ENCODE measurements at places on chromosomes 5 and 9.

DNA sequence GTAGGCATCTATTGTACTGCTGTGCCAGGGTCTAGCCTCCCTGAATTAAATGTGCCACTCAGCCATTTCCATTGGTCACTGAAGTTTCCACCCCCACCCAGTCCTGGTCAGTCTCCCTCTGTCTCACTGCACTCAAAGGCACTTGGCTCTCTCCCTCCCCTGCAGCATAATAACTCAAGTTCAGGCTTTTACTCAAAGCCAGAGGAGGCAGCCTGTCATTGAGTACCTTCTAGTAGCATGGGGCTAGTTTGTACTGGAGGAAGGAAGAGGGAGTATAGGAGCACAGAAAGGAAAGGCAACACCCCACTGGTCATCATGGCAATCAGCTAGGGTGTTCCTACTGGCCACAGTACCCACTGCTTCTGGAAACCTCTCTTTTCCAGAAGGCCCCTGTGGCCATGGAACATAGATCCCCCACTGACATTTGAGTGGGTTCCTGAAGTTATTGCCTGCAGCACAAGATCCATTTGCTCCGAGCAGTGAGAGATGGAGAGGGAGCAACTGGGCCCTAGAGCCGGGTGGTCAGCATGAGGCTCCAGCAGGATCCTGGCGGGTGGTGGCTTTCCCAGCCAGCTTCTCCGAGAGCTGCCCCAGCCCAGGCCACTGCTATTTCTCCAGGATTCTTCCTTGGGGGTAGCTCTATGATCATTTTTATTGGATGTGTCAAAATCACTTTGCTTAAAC lies 89.9 kb upstream of the CPEB4 start:
- no peak for DNase-seq

DNA sequence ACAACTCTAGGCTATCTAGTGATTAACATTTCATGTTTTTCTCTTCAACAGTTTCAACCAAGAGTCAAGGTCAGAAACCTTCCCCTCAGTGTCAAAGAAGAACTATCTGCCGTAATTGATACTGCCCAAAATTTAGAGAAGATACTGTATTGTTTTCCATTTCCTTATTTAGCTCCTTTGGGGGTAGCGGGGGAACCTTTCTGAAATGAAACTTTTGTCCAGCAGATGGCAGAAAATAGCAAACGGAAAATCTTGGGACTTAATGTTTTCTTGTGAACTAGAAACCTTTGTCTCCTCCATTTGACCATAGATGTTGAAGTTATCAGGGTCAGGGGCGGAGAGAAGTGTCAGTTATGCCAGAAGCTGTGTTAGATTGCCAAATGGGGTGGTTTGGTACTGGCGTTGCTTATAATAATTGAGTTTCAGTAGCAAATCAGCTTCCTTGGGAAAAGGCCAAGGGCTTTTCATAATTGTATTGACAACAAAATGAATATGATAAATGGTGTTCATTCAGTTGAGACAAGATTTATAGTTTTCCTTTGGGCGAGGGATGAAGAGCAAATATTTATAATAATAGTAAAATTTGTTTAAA lies 101.7 kb upstream of the TLX3 start:
- peak; percentile 28 for DNase-seq

DNA sequence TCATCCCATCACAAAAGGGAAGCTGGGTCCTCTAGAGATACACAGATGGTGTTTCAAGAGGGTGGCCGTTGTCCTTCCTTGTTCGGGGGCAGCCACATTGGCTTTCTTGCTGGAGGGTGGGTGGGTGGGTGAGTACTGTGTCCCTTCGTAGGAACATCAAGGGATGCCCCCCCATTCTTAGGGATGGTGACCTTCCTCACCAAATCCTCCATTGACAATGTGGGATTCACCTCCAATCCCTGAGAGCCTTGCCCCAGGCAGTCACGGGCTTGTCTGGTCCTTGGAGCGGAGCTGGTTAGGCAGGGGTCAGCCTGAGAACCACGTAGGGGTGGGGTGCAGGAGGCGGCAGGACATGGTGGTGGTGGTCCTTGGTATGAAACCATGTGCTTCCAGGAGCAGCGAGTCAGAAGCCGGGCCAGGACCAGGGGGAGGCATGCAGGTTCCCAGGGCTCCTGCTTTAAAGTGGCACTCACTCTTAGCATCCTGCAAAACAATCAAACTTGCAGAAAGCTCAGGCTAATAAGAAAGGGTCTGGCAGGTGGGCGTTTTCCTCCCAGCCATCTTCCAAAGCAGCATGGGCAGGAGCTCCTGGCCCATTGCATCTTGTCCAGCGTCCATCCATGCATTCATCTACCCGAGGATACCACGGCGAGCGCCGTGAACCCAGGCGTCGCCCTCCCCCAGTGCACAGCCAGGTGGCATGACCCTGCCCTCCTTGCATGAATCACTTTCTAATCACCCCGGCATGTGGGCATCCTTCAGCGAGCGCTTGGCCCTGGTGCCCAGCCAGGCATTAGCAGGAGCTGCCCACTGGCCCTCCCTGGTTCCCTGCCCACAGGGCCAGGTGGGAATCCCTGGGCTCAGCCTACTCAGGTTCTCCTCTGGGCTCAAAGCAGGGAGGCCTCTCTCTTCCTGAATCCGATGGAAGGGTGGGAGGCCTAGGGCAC lies 76.4 kb downstream of the NTNG2 start:
- no peak for DNase-seq

DNA sequence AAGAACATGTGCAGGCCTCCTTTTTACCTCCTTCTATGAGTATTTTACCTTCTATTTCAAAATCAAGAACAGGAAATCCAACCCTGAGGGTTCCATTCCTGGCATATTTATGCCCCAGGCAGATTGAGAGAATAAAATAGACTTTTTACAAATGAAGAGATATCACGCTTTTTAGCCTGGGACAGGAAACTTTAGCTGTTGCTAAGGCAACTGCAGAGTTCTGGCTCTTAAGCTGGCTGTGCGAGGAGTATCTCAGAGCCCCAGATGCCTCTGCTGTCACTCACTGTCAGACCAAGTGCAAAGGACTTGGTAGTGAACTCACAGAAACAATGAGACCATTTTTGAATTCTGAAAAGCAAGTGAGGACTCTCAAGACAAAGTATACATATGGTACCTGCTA lies 69.5 kb upstream of the HSPB3 start:
- DNase-seq: no peak

DNA sequence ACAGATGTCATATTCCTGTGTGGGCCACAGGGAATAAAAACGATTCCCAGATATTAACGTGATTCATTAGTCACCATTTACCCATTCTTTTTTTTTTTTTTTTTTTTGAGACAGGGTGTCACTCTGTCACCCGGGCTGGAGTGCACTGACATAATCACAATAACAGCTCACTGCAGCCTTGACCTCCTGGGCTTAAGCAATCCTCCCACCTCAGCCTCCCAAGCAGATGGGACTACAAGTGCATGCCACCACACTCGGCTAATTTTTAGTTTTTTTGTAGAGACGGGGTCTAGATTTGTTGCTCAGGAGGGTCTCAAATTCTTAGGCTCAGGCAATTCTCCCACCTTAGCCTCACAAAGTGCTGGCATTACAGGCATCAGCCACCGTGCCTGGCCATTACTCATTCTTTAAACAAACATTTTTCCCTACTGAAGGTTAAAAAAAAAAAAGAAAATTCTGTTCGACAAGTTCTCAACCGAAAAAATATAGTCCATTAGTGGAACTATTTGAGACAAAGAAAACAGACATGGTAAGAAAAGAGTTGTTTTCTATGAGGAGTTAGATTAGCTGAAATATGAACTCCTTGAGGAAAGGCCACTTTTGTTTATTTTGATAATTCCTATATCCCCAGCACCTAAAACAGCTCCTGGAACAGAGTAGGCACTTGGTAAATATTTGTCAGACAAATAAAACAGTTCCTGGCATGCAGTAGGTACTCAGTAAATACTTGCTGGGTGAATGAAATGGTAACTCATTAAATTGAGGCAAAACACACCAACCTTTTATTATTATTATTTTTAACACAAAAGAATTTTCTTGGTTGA lies 32.1 kb upstream of the PDCL start:
- DNase-seq: no peak

GRCh38 chr5:166695326-166695725 lies 1596.1 kb upstream of the WWC1 start:
- DNase-seq: no peak
